Activated CD4-positive, alpha-beta T cell treated with anti-CD3 and anti-CD28 coated beads for 24 hours (primary cell): ENCODE measurements at places on chromosomes 6 and 20.

- no peak for DNase-seq
These were observed 13.4 kb downstream of the AFDN start for GRCh38 chr6:167840160-167840525.

GRCh38 chr20:34558320-34559218, at the start of gene MAP1LC3A:
Gene MAP1LC3A (plus strand): TSS chr20:34558718. CDS start chr20:34558869, 151 bp downstream.
- DNase-seq: peak; percentile 86

DNA sequence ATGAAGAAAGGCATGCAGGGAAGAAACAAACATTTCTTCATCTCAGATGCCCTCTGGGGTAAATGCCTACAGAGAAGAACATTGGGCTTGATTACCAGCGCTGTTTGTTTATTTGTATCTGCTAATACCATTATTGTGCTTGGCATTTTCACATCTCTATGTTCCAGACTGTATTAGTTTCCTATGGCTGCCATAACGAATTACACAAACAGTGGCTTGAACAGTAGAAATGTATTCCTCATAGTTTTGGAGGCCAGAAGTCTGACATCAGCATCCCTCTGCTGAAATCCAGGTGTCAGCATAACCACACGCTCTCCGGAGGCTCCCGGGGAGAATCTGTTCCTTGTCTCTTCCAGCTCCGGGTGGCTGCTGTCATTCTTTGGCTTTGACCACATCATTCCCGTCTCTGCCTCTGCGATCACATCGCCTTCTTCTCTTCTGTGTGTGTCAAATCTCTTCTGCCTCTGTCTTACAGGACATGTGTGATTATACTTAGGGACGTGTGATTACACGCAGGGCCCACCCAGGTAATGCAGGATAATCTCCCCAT, 241.6 kb upstream of the SUPT3H start:
- no peak for DNase-seq

DNA sequence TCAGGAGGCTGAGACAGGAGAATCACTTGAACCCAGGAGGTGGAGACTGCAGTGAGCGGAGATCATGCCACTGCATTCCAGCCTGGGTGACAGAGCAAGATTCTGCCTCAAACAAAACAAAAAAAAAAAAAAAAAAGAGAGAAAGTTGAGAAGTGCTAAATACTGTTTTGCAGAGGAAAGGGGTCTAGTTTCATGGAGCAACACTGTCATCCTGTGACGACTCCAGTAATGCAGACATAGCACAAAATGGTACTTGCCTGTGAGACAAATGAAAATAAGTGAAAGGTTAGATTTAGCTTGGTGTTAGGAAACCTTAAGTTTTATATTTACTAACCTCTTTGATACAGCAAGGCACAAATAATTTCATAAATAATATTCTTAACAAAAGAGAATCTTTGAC, 29.7 kb downstream of the CEP162 start:
- DNase-seq: no peak

DNA sequence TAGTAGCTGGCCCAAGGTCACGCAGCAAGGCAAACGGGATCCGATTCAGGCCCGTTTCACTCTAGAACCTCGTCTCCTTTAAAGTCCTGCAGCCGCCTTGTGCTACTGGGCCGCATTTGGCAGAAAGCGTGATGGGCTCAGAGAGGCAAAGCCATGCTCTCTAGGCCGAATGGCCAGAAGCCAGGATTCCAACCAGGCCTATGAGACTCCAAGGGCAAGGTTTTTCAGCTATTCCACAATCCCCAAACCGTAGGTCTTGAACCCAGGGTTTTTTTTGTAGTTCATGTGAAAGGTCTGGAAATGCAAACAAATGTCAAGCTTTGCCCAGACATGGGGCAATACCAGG, 174.1 kb downstream of the PREX1 start:
- no peak for DNase-seq

DNA sequence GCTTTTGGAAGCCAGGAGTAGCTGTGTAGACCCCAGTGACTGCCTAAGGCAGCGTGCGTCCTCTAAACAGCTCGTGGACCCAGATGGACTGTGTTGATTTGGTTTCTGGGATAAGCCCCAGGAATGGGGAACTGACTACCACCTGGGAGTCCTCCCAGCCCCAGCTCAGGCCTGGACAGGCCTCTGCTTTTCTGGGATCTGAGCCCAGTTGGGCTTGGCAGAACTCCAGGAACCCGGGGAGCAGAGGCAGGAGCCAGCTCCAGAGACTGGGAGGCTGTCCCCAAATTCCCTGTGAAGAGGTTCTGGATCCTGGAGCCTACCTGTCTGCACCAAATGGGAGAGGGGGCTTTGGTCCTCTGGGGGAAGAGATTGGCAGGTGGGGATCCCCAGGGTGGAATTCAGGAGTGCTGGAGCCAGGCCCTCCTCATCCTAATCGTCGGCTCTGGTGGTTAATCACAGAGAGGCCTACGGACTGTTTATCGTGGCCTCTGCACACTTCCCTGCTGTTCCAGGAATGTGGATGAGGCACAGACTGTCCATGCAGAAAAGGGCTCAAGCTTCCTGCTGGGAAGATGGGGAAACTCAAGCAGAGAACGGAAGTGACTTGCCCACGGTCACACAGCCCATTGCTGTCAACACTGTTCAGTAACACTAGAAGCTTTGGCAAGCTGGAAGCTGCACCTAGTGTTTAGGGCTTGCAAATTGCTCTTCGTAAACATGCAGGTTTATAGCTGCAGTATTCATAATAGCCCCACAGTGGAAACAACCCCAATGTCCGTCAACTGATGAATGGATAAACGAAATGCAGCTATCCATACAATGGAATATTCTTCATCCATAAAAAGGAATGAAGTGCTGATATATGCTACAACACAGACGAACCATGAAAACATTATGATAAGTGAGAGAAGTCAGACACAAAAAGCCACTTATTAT, 100.6 kb downstream of the KCNB1 start:
- no peak for DNase-seq

DNA sequence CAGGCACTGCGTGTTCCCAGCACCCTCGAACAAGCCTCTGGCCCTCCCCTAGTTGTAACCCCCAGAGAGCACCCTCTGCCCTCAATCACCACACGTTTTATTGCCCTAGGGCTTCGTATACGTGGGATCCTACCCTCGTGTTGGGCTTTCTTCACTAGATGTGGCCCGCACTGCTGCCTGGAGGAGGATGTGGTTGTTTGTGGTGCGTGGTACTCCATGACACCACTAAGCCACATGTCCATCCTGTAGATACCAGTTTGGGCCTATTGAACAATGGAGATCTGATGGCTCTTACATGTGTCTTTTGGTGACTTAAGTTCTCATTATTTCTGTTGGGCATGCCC, 17.0 kb downstream of the SLC2A4RG start:
- DNase-seq: no peak

GRCh38 chr20:54576518-54576917, 101.1 kb downstream of the DOK5 start:
- DNase-seq: no peak

DNA sequence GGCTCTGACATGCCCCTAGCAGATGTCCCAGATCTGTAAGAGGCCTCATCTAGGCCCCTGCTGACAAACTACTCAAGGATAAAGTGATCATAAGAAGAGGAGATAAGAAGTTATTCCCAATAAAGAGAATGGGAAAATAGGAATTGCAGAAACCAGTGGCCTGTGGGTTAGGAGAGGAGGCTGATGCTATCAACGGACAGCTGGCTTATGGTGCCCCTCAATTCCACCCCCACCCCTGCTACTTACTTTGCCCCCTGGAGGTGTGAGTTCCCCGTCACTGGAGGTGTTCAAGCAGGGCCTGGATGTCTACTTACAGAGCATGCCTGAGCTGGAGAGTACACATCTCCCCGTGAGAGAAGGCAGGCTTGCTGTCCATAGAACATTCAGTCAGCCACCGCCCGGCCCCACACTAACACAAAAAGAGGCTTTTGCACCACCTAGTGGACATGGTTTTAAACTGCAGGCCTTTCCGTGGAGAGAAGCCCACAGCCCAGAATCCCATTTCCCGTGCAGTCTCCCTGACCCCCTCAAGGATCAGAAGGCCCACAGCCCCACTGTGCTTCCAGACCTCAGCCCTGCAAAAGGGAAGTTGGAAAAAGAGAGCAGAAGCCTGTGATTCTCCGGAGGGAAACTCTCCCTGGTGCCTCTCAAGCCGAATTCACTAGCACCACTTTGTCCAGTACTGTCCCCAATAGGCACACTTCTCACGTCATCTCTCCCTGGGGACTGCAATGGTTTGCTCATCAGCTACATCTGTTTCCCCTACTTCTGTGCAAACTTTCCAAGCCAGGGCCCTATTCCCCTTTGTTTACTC, 23.8 kb upstream of the BNIP5 start:
- DNase-seq: peak; percentile 48

DNA sequence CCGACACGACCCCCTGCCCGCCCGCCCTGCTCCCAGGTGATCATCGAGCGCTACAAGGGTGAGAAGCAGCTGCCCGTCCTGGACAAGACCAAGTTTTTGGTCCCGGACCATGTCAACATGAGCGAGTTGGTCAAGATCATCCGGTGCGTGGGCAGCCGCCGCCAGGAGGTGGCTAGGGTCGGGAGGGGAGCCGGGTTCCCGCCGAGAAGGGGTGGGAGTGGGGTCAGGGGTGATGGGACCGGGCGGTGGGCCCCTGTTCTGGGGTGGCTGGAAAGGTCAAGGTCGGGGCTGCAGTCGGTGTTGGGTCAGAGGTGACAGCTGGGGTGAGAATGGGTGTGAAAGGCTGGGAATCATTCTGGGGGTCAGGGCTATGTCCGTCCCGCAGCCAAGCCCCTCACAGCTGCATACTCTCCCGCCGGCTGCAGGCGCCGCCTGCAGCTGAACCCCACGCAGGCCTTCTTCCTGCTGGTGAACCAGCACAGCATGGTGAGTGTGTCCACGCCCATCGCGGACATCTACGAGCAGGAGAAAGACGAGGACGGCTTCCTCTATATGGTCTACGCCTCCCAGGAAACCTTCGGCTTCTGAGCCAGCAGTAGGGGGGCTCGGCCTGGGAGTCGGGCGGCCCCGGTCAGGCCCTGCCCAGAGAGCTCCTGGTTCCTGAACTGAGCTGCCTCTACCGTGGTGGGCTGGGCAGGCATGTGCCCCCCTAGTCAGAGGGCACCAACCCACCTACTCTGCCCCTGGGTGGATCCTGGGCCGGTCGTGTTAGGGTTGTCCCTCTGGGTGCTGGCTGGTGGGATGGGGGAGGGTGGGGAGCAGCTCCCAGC, 1.0 kb downstream of the MAP1LC3A start:
- DNase-seq: no peak

DNA sequence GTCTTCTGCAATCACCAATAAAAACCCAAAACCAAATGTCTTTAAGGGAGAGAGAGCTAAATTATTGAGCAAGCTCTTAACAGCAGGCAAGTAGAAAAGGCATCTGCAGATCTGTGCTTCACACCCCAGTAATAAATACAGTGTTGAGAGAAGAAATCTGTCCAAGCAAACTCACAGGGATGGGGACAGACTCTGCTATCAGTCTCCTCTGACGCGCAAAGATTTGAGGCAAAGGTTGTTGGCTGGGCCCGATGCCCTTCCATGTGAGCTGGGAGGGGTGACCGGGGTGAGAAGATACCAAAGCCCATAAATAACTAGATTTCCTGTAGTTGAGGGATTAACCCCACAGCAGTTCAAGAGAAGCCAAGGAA, 315.2 kb upstream of the SOX4 start:
- DNase-seq: no peak

DNA sequence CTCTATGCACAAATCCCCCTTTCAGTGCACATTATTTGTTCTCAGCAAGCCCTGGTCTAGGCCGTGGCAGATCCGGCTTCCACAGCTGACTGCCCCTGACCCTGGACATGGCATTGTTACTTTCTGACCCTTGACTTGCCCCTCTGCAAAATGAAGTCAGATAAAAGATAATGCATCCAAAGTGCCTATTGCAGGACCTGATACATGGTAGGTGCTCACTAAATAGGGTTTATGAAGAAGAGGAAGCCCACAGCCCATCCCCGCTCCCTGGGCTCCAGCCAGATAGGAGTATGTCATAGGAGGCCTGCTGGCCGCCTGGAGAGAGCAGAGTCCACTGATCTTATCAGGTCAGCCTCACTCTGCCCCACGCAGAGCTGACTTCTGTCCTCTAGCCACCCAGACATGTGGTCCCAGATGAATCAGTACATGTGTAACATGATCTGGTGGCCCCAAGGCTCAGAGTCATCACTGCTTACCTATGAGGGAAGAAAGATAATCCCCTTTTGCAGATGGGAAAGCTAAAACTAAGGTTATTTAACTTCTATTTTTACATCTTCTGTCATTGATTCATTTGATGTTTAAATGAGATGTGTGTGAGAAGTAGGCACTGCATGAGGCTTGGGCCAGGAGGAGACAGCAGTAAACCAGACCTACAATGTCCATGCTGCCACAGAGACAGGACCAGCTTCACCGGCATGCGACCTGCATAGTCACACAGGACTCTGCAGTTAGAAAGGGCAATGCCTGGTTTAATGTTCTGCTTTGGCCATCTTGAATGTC, 20.4 kb downstream of the MAFB start:
- no peak for DNase-seq

- DNase-seq: no peak
These were observed 208.4 kb downstream of the MYLK4 start for GRCh38 chr6:2542101-2542857.

DNA sequence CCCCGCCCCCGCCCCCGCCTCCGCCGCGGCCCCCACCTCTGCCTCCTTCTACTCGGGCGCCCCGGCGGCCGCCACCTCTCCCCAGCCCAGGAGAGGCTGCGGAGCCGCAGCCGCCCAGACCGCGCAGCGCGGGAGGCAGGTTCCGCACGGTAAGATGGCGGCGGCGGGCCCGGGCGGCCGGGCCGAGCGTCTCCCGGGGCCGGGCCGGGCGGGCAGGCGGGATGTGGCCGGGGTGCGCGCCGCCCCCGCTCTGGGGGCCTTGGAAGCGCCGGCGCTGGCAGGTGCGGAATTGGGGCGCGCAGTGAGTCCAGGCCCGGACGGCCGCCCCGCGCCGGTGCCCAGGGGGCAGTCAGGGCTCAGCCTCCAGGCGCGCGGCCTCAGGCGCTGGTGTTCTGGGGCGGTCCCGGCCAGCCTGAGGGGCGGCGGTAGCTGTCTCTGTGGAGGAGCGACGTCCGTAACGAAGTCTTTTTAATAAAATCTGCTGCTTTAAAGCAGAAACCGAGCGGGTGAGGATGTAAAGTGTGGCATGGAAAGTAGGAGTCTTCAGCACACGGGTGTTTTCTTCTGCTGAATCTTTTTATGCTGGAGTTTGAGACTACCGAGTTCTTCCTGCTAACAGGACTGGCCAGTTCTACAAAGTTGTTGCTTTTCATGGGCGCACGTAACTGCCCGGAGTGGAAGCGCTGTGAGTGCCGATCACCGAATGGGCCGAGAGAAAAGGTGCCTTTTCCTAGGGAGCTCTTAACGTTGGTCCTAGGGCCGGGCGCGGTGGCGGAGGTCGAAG, at the start of gene GID8:
Gene GID8 (plus strand): TSS at position 43 of the 784 bp plus-strand sequence. CDS start 3,356 bp downstream, outside the sequence.
- no peak for DNase-seq

DNA sequence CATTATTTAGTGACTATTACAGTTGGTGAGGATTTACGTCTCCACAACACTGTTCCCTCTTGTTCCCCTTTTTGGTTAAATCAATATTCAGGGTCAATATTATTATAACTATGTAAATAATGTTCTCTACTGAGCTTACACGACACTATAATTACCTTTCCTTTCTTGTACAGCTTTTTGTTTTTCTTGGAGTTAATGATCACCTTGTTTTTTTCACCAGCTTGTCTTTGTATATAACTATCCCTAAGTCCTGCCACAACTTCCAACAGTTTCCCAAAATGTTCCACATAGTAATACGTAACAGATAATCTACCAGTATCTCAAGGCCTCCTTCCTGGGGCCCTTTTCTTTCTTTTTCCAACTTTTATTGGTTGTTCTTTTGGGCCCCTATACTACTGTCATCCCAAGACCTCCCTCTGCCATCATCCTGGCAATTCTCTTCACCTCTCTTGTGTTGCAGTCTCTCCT, 142.0 kb upstream of the SOX4 start:
- DNase-seq: no peak
